ENCODE measurements at places on chromosomes 3 and 15.

- DNase-seq, result no peak
Measured at GRCh38 chr3:61954097-61954540, 392.7 kb downstream of the PTPRG start.

DNA sequence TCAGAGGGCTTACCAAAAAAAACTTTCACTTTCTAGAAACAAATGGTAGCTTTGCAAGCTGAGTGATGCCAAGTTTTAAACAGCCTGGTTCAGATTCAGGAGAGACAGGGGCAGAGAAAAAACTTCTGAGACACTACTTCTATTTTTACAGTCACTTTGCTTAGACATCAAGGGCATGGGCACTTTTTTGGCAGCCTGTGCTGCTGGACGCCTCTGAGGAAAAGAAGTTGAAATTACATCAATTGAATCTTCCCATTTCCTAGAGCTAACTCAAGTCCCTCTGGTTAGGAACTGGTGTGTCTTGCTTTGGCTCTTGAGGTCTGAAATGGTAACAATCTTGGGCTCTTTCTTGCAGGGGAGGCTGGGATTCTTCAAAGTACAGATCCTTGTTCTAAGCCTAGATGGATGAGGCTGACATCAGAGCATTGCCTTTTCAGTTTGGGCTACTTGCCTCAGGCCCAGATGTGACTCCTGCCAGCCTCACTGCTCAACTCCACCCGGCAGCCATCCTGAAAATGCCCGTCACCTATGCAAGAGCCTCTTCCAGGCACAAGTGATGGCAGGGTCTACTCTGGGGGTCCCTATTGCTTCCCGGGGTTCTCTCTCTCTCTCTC lies 357.5 kb downstream of the FOXP1 start:
- no peak for DNase-seq

DNA sequence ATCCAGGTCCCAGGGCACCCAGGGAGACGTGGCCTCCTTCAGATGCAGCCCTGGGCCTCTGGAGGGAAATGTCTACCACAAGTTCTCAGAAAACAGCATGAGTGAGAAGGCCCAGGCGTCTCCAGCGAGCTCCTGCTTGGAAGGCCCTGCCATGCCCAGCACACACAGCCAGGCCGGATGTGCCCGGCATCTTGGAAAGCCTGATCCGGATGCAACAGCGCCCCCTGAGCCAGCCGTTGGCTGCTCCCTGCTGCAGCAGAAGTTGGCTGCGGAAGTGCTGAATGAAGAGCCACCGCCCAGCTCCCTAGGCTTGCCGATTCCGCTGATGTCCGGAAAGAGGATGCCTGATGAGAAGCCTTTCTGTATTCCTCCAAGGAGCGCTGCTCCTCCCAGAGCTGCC lies 856 bp downstream of the NPAP1 start:
- no peak for DNase-seq

DNA sequence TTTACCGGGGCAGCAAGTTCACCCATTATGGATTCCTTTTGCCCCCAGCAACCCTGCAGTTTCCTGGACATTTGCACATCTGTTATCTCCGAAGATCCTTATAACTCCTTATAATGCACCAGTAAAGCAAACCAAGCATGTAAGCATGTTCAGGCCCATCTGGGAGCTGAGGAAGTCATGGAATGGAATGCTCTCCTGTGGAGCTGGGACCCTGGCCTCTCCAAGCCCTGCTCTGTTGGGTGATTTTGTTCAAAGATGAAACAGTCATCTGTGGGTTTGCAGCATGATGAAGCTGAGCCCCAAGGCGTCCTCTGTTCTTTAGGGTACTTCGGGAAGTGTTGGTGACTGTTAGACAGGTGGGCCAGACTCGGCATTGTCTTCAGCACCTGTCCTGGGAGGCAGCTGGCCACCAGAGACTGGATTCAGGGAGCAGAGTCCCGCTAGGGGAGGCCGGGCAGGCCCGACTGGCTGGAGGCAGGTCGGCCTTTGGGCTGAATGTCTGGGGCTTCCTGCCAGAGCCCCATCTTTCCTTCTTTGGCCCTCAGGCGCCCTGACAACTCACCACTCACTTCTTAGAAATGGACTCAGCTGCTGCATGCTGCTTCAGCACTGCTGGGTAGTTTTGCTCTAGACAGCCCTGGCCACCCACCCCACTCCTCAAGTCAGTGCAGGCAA lies 3.9 kb downstream of the DNAH1 start:
- DNase-seq, result no peak

DNA sequence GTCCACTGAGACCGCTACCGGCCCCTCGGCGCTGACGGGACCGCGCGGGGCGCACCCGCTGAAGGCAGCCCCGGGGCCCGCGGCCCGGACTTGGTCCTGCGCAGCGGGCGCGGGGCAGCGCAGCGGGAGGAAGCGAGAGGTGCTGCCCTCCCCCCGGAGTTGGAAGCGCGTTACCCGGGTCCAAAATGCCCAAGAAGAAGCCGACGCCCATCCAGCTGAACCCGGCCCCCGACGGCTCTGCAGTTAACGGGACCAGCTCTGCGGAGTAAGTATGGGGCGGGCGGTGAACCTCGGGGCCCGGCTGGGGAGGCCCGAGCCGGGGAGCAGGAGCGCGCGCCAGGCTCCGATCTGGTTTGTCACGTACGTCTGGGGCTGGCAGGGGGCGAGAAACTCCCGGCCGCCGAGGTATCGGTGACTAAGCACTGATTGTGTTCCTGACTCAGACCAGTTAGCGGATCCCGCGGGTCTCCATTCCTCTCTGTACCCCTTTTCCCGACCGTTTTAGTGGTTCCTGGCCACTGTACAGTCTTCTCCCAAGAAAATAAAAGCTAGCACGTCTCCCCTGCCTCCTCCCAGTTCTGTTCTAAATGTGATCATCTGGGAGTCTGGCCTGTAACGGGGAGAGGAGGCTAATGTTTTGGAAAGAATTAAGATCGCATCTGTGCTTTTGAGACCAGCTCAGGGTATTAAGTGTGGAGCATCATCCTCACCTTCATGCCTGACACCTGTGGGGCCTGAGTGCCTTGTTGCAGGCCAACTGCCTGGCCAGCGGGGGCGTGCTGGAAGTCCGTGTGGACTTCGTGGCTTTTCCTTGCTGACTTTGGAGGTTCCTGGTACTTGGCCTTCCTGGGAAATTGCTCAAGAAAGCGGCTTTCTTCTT lies 691 bp downstream of the MAP2K1 start:
- peak; percentile 82 for DNase-seq

DNA sequence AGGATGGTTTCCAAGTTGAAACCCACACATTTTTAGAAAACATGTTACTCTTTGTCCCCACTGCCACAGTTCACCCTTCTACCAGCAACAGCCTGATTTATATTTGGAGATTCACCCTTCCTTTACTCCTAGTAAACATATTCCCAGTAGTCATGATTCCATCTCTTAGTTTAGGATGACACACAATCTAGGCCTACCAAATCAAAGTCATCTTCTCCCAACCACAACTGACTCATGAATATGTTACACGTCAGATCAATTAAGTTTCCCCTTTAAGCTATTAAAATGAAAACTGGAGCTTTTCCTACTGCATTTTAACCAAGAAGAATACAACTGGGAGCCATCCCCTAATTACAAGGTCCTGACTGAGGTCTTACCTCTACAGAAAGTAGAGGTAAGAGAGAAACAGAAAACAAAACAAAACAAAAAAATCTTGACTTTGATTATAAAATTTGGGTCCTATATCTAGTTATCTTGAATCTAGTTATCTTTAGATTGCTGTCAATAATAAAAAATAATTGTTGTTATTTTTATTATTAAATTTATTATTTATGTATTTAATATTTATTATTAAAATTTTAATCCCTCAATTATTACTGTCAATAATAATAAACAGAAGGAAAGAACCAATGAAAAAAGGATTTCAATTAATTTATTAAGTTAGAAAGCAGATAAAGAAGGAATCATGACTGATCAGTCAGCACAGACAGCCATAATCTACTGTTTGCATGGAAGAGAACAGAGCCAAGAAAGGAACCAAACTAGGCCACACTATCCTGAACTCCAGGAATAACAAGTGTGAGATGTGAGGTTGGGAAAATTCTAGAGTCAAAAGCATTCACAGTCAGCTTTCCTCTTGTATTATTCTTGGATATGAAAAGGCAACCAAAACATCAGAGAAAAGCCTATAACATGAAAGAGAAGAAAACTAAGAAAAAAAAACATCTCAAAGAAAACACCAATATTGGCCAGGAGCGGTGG lies 12.5 kb downstream of the DPH6 start:
- no peak for DNase-seq

- no peak for DNase-seq
Measured at GRCh38 chr3:43257850-43258249, 28.5 kb upstream of the SNRK start.

DNA sequence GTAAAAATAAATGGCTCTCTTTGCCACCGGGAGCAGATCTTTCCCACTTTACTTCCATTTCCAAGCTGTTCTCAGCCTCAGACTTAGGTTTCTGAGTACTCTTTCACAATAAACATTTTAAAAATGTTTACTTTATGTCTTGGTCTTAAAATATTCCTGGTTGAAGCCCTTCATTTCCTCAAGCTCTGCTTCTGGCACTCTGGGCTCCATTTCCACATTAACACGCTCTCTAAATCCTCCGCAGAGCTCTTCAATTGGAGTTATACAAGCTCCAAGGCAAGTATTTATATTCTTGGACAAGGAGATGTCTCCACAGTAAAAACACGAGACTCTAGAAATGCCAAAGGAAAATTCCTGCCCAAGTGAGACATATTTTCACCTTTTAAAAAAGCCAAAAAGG lies 169.3 kb downstream of the GREM1 start:
- DNase-seq, result no peak

DNA sequence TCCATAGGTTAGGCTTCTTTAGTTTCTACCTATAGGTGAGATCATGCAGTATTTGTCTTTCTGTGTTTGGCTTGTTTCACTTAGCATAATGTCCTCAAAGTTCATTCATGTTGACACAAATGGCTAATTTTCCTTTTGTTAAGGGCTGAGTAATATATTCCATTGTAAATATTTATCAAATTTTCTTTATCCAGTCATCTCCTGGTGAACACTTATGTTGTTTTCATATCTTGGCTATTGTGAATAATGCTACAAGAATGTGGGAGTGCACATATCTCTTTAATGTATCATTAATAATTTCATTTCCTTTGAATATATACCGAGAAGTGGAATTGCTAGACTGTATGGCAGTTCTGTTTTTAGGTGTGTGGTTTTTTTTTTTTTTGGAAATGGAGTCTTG lies 250.9 kb upstream of the SEMA6D start:
- DNase-seq, result no peak

DNA sequence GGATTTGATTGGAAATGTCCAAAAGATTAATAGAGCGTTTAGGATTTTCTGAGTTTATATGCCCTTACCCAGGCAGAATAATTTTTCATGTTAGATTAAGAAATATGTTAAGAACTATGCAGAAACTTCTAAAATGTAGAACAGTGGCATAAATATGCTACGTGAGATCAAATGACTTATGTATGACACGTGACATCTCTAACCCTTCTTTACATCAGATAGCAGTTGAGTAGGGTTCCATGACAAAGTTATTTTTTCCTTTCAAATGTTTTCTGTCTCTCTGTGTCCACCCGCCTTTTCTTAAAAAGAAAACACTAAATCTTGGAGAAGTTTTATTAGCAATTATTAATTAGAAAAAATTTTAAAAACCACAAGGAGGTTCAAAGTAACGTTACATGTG lies 8.6 kb upstream of the TFG start:
- DNase-seq, result no peak

GRCh38 chr3:40653001-40653400 lies 128.2 kb downstream of the ZNF621 start:
- DNase-seq, result no peak

GRCh38 chr15:96187341-96188305 lies 142.9 kb upstream of the NR2F2 start:
- DNase-seq, result no peak

- no peak for DNase-seq
Measured at GRCh38 chr3:23760871-23761373, 44.8 kb upstream of the UBE2E1 start.

DNA sequence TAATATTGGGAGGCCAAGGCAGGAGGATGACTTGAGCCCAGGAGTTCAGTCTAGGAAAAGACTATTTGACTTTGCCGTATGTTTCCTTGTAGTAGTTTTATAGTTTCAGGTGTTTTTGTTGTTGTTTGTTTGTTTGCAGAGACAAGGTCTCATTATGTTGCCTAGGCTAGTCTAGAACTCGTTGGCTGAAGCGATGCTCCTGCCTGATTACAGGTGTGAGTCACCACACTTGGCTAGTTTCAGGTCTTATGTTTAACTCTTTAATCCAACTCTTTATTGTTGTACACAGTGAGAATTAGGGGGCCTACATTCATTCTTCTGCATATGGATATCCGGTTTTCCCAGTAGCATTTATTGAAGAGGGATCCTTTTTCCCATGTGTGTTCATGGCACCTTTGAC lies 32.0 kb downstream of the FAIM start:
- DNase-seq, result no peak

DNA sequence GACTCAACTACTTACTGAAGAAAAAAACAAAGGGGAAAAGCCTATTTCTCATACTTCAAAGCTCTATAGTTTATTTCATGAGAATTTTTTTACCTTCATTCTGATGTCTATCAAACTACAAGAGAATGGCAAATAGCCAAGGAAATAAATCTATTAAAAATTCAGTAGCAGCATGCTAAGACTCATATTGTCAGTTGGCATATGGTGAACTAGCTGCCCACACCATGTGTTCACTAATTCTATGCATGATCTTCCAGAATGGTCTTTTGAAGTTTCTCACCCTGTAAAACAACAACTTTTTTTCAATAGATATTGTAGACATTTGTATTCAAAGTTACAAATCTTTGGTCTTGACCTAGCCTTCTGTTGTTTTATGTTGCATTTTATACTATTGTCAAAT lies 386.2 kb downstream of the RSL24D1 start:
- no peak for DNase-seq

GRCh38 chr3:43326891-43327581 lies 40.7 kb downstream of the SNRK start:
- DNase-seq, result no peak

DNA sequence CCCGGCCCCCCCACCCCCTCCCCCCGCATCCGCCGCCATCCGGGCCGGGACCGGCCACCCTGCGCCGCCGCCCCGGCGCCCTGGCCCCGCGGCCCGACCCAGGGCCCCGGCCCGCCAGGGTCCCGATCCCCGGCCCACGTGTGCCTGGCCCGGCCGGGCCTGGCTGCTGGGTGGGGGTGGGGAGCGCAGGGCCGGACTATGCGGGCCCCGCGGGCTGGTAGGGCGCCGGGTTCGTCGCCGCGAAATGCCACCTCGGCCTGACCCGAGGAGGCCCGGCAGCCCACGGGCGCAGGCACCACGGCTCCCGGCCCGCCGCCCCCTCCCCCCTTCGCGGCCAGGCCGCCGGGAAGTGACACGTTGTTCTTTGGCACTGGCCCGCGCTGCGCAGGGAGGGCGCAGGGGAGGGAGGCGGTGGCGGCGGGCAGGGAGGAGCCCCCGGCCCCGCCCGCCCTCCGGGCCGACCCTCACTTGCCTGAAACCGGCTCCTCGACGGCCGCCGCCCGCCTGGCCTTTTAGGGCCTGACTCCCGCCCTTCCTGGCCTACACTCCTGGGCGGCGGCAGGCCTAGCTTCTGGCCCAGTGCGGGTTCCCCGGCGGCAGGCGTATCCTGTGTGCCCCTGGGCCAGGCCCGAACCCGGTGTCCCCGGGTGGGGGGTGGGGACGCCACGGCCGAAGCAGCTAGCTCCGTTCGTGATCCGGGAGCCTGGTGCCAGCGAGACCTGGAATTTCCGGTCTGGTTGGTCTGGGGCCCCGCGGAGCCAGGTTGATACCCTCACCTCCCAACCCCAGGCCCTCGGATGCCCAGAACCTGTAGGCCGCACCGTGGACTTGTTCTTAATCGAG lies 515 bp downstream of the EIF4G1 start:
- no peak for DNase-seq

All from HuH-7 (cell line).